ENCODE measurements at places on chromosomes 11 and 22.

- DNase-seq, result peak; percentile 98
These were observed at the start of the genes CHEK2 and HSCB for GRCh38 chr22:28741785-28742561. Gene CHEK2, minus strand, starts transcription at chr22:28741820. Its CDS starts 7,099 bp downstream, at chr22:28734721. Gene HSCB, plus strand, starts transcription at chr22:28742039. Its CDS starts 57 bp downstream, at chr22:28742096.

- no peak for DNase-seq
These were observed 96.4 kb upstream of the BIRC3 start for GRCh38 chr11:102220728-102221467.

DNA sequence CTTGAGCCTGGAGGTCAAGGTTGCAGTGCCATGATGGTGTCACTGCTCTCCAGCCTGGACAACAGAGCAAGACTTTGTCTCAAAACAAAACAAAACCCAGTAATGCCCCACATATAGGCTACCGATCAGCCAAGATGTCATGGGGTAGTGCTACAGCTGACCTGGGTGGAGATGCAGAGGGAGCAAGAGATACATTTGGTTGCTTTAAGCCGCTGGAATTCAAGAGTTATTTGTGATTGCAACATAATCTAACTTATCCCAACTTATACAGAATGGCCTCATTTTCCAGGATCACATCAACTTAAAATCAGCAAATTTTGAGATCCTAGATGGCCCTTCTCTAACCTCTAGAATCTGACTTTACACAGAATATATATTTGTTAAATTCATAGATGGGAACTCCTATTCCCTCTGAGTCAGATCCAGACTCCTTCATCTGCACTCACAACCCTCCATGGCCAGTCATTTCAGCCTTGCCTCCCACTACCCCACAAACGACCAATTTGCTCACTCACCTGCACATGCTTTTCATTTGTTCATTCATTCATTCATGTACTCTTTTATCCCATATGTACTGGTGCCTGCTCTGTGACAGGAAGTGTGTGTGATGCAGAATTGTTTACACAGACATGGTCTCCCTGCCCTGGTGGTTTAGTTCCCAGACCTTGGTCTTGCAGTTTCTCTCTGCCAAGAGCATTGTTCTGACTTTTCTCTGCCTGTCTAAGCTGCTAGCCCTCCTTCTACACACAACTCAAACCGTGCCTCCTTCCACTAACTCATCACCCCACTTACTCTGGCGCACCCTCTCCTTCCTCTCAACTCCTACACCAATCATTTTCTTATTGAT, 24.1 kb upstream of the APLNR start:
- no peak for DNase-seq

- no peak for DNase-seq
These were observed 6.7 kb downstream of the MUC5B start for GRCh38 chr11:1229471-1230120.

- no peak for DNase-seq
These were observed 22.5 kb downstream of the TECTA start for GRCh38 chr11:121123496-121124069.

DNA sequence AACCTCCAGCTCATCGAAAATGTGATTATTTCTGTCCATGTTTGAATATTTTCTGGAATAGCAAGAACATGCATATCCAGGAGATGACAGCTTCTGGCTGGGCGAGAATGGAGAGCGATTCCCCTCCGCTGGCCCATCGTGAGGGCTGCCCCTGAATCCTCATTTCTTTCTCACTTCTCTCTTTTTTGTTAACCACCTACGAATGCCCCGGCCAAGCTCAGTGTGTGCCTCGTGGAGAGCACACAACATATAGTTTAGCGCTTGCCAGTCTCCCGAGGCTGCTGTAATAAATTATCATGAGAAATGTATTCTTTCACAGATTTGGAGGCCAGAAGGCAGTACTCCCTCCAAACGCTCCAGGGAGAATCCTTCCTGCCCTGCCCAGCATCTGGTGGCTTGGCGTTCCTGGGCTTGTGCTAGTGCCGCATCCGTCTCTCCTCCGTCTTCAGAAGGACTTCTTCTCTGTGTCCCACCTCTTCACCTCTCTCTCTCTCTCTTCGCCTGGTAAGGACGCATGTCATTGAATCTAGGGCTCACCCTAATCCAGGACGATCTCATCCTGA, 1306.0 kb downstream of the TBC1D22A start:
- no peak for DNase-seq

- no peak for DNase-seq
These were observed 26.6 kb upstream of the NXPE4 start for GRCh38 chr11:114621950-114622809.

GRCh38 chr22:19815093-19815822, 39.4 kb downstream of the GNB1L start:
- no peak for DNase-seq

DNA sequence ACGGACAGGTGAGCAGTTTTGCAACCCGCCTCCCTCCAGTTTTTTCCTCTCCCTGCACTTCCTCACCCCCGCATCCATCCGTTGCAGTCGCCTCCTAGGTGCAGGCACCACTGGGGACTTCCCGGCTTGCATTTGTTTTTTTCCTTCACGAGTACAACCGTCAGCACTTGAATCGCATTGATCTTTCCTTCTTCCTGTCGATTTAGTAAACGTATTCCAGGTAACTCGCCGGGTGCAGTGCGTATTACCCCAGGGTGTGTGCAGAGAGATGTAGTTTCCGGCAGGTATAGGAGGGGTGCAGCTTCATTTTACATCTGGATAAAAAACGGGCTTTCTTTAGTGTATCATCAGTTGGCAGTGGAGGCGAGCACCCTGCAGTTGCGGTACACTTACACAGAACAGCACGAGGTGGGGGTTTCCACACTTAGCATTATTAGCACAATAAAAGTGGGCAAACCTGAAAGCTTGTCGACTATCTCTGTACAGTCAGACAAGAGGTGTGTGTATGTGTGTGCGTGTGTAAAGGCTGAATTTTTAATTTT, at the start of gene SORL1-AS1:
Gene SORL1-AS1, minus strand, starts transcription at position 359 of the 542 bp plus-strand sequence.
- no peak for DNase-seq

DNA sequence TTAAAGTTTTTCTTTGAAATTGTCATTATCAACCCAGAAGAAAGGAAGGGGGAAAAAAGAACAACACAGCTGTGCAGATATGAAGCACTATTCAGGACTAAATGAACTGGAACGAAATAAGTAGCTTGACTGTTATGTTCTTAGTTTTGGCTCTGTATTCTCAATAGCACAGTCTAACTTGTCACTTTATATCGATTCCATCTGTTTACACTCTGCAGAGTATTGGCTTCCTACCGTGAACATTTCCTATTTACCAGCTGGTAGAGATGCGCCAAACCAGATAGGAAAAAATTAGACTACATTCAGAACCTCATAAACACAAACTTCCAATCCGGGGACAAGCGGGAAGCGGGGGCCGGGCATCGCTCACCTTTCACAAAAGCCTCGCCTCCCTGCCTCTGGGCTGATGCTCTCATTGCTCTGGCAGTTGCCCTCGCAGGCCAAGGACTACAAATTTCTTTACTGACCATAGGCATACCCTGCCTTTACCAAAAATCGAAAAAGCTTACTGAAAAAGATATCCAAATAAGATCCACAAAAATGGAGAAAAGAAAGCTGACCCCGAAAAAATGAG, 66.2 kb downstream of the EFCAB6 start:
- no peak for DNase-seq

DNA sequence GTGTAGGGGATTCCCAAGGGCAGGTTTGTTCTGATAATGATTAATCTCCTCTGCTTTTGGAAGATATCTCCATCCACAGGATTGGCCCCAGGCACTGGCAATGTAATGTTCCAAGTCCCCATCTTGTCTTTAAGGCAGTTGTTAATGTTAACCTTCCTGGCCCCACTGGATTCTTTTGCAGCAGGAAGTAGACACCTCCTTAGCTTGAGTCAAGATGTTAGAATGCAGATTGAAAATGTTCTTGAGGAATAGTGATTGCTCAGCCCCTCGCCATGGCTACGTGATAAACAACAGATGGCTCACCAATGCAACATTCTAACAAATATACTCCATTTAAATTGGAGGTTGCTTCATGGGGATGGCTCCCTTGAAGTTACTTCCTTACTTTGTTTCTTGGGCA, 7.3 kb downstream of the HEPHL1 start:
- DNase-seq, result no peak

GRCh38 chr22:27412866-27413445, 388.6 kb downstream of the MN1 start:
- DNase-seq, result no peak

- DNase-seq, result no peak
These were observed 13.9 kb downstream of the CSRP3 start for GRCh38 chr11:19187833-19188258.

- no peak for DNase-seq
These were observed 64.1 kb downstream of the CLPB start for GRCh38 chr11:72370201-72370600.

GRCh38 chr22:37498289-37498909, 12.2 kb upstream of the MFNG start:
- peak; percentile 42 for DNase-seq

- DNase-seq, result peak; percentile 42
These were observed 19.1 kb upstream of the OOSP1 start for GRCh38 chr11:59918987-59919589.

GRCh38 chr11:128409476-128409875, 177.9 kb downstream of the ETS1 start:
- no peak for DNase-seq

DNA sequence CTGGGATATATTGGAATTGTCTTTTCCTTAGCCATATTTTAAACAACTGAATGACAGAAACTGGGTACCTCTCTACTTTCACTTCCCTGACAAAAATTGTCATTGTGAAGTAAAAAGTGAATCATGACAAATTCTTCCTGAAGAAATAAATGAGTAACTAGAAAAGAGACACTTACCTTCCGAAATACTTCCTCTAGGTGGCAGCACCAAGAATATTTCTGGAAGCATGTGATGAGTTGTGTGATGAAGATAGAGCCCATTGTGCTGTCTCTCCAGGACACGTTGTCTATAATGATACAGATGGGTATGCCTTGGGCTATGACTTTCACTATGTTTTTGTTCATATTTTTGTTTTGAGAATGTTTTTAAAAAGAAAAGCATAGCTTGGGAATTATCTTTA, 21.5 kb downstream of the CASP4 start:
- DNase-seq, result peak; percentile 11

DNA sequence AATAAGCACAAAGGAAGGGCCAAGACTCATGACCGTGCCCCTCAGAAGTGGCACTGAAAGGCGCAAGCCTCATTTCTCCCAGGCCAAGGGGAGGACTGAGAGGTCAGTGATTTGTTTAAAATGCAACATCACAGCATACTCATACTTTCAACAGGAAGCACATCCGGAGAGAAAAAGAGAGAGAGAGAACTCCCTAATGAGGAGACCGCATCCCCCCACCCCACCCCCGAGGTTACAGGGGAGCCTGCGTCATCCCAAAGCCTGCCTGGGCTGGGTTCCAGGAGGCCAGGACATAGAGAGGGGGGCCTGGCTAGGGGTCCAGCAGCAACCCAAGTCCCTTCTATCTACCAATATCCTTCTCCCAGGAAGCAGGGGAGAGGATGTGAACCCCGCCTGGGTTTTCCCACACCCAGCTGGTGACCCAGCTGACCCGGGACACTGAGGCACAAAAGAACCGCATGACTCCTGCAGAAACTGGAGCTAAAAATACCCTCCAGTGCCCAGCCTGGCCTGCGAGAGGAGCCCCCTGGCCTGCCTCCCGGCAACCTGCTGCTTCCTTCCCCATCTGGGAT, 3.8 kb downstream of the CSNK1E start:
- no peak for DNase-seq

GRCh38 chr22:37196539-37197450, 8.7 kb upstream of the C1QTNF6 start:
- DNase-seq, result no peak

GRCh38 chr11:77959434-77959833, 35.0 kb downstream of the INTS4 start:
- peak; percentile 6 for DNase-seq

DNA sequence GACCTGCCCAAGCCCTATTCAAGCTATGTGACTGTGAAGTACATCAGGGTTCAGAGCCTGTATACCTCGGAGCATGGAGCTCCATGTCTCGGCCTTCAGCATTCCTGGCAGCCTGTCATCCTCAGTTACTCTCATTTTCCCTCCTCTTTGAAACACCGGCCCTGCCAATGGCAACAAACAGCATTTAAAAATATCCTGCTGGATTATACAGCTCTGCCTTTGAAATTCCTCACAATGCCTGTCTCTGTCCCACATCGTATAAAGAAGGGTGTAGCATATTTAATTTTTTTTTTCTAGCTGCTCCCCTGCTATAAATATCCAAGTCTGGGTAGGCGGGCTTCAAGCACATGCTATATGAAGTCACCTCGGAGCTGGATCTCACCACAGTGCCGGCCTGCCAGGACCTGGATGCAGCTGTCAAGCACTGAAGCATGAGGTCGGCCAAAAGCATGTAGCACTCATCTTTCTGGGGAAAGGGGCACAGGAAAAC, 11.8 kb downstream of the ABTB2 start:
- no peak for DNase-seq

GRCh38 chr11:103367650-103368049, 258.4 kb downstream of the DYNC2H1 start:
- no peak for DNase-seq

- DNase-seq, result no peak
These were observed 61.8 kb downstream of the ST3GAL4 start for GRCh38 chr11:126417091-126417862.

DNA sequence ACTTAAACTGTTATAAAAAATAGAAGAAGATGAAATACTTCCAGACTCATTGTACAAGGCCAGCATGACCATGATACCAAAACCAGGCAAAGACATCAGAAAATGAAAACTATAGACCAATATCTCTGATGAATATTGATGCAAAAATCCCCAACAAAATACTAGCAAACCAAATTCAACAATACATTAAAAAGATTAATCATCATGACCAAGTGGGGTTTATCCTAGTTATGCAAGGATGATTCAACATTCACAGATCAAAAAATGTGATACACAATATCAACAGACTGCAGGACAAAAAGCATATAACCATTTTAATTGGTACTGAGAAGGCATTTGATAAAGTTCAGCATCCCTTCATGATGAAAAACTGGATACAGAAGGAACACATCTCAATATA, 824.5 kb upstream of the RAG2 start:
- no peak for DNase-seq

GRCh38 chr11:83674102-83674896, 388.1 kb upstream of the CCDC90B start:
- DNase-seq, result no peak

DNA sequence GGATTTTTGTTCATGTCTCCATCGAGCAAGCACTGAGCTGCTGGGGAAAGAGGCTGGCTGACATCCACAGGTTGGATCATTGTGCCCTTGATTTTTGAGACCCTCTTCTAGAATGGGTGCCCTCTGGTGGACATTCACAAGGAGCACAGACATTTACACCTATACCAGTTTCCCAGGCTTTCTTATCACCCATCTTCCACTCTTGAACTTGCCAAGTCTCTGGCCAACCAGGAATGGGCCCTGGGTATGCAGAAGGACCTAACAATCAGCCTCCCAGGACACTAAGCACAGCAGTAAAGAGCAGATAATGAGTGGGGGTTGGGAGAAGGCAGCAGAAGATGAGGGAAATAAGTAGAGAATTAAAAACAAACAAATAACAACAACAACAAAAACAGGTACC, 5.7 kb upstream of the INTS4 start:
- DNase-seq, result peak; percentile 67

DNA sequence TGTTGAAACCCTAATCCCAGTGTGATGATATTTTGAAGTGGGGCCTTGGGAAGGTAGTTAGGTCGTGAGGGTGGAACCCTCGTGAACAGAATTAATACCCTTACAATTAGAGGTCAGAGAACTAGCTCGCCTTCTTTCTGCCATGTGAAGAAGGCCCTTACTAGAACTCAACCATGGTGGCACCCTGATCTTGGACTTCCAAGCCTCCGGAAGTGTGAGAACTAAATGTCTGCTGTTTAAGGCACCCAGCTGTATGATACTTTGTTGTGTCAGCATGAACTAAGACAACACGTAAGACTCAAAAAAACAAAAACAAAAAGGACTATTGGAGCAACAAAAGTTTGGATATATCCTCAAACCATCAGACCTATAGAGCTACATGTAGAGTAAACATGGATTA, 52.0 kb downstream of the TMEM123 start:
- DNase-seq, result no peak

Data from erythroblast (primary cell).